ENCODE measurements at places on chromosomes 7 and 10.

- DNase-seq: no peak
These were observed 124.5 kb downstream of the CXCL12 start for GRCh38 chr10:44260286-44260928.

- no peak for DNase-seq
These were observed 26.4 kb downstream of the NUDT13 start for GRCh38 chr10:73136627-73137026.

- DNase-seq: no peak
These were observed 31.6 kb downstream of the ENO4 start for GRCh38 chr10:116880716-116881482.

- peak; percentile 16 for DNase-seq
These were observed 819 bp downstream of the HYCC1 start for GRCh38 chr7:23012908-23013714.

DNA sequence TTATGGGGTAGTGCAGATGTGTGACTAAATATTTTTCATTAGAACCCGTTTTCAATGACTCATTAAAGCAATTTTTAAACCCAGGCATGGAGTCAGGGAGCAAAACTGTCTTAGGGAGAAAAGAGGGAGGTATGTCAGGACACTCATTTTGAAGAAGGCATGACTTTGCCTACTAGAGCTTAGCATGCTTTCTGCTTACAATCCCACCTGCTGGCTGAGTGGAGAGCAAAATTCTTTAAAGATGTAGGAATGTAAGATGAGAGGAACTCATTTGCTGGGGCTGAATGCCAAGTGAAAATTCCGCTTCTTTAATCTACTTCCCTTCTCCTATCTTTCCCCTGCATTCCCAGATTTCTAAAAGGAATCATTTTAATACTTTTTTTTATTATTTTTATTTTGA is 232.6 kb downstream of the GALNT17 start:
- no peak for DNase-seq

GRCh38 chr10:96619120-96619519 is 32.3 kb upstream of the TM9SF3 start:
- no peak for DNase-seq

DNA sequence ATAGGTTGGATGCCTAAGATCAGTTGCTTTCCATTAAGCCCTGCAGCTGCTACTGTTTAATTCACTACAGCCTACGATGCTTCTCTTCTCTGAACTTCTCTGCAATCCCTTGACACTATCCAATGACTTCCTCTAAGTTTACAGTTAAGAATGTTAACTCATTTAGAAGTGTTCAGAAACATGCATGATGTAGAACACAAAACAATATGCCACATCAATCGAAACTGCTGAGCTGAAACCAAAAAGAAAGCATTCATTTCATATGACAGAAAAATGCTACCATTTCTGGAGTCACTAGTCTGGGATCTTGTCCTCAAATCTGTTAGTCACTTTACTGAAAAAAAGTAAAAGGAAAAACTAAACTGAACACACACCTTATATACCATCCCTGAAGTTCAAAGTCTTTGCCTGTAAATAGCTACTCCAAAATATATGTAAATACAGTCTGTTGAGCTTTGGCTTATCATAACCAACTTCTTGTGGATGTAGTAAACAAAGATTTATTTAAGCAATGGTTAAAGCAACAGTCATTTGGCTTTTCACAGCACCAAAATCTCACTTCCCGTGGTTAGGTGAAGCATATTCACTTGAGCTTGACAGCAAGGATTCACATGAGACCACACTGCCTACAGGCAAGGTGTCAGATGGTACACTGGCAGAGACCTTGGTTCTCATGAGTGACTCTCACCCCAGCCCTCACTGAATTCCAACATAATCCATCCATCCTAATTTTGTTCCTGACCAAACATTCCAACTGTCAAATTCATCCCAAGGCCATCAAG is 187.0 kb downstream of the PPP1R17 start:
- DNase-seq: no peak

DNA sequence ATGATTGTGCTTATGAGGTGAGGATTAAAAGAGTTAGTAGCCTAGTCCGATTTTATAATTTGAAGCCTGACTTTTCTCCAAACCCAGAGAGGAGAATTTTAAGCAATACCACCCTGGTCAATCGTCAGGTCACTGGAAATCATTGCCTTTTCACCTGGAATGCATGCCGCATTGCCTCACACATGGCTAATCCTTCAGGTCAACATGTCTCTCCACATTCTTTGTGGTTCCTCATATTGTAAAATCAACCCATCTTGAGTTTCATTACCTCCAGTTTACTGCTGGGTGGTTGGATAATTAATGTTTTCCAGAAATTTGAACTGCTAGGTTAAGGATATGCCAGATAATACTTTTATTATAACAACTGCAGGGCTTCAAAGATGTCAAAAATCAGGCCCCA is 55.6 kb upstream of the SEMA3E start:
- no peak for DNase-seq

DNA sequence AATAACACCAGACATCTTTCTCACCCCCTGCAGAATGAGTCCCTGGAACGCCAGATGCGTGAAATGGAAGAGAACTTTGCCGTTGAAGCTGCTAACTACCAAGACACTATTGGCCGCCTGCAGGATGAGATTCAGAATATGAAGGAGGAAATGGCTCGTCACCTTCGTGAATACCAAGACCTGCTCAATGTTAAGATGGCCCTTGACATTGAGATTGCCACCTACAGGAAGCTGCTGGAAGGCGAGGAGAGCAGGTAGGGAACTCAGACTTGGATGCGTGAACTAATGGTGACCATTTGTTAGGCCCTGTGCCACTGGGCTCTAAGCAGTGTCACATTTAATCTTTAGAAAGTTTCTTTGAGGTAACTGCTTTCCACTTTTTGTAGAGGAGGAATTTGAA is 7.1 kb downstream of the VIM start:
- no peak for DNase-seq

DNA sequence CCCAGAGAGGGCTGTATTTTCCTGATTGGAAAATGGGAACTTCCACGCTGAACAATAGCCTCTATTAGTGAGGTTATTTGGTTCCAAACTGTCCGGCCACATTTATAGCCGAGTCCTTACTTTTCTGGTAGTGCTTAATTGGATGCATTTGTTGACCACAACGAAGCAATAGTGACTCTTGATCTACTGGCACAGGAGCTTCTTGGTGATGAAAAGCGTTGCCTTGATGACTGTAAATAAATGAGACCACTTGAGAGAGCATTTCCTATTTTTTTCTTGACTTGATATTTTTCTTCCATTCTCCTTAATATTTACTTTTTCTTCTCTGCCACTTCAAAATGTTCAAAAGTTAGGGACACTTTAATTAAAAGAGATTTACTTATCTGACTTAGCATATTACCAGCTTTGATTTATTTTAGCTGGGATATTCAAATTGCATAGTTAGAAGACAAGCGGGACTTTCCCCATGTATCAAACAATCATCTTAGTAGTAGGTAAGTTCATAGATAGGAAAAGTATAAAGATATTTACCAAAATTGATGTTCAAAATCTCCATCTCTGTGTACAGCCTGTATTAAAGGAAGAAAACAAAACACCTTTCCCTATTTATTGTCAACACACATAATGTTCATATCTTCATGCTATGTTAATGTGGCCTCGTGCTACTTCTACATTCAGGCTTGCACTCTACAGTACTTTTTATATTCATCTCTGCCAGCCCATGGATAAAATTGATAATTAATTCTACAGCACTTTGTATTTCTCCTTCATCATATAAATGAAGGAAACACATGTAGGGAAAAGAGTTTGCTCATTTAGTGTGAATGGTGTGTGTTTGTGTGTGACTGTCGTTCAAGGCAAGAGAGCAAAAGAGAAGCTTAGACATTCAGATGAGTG is 5.1 kb upstream of the SP8 start:
- DNase-seq: no peak

DNA sequence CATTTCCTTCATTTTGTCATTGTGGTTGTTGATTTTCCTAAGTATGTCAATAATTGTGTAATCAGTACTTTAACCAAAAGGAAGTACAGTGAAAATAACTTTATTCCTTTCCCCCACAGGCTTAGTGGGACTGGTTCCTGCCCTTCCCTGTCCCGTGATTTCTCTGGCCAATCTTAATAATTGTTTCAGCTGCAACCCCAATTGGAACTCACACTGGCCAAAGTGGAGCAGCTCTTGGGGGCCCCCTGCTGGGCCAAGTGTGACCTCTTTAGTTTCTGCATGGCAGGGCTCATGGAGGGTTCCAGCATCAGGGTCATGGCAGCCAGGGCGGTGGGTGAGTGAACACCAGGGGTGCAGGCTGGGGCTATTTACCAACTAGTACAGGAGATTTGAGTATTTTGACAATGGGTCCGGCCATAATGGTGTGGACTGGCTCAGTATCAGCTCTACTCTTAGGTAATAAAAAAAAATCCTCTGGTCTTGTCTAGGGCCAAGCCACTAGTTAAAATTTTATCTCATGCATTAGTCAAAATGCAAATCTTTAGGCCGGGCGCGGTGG is 31.7 kb downstream of the CYCS start:
- DNase-seq: peak; percentile 88

DNA sequence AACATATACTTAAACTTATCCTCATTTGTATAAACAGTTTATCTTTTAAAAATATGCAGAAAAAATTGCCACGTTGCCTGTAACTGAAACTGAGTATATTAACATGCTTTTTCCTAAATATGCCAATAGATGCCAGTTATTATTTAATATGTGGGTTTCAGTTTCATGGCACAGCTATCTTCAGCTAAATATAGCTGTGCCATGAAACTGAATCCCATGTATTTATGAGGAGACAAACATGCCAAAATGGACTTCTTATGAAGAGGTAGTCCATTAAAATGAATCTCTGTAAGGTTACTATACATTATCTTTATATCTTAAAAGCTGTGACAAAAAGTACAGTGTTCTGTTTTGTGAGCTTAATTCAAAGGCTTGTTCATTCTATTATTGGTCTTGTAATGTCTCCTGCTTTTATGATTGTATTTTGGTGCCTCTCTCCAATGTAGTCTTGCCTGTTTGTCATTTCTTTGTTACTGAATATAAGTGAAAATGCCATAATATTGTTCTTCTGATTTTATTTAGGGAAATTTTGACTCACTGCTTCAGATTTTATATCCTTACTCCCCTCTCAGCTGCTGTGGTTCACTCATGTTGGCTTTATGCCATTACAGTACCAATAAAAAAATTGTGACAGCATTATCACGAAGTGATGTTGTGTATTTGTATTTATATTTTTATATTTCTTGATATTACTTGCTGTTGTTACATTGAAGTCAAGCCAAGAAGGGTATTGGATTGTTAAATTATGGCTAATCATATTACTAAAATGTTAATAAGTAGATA is 34.3 kb upstream of the CACNA2D1 start:
- DNase-seq: no peak

DNA sequence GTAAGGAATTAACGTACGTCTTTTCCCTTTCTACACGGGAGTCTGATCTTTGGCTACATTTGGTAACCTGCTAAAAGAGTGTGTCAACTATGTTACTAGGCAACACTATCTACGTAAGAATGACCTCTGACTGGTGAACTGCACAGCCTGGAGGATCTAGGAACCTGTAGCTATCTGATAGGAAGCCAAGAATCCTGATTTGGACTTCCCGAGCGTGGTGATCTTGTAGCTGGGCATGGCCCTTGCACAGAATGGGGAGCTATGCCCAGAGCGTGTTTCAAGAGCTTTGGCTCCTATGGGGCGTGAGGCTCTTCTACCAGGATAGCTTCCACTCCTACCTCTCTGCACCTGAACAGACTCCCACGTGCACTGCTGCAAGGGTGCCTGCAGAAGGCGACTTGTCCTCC is 157.5 kb downstream of the TAX1BP1 start:
- no peak for DNase-seq

GRCh38 chr10:99612167-99612831 is 7.9 kb downstream of the SLC25A28 start:
- no peak for DNase-seq

- DNase-seq: no peak
These were observed 133.6 kb upstream of the JCAD start for GRCh38 chr10:30192846-30193608.

- DNase-seq: no peak
These were observed 1250.9 kb downstream of the TYW1 start for GRCh38 chr7:68247571-68247970.

DNA sequence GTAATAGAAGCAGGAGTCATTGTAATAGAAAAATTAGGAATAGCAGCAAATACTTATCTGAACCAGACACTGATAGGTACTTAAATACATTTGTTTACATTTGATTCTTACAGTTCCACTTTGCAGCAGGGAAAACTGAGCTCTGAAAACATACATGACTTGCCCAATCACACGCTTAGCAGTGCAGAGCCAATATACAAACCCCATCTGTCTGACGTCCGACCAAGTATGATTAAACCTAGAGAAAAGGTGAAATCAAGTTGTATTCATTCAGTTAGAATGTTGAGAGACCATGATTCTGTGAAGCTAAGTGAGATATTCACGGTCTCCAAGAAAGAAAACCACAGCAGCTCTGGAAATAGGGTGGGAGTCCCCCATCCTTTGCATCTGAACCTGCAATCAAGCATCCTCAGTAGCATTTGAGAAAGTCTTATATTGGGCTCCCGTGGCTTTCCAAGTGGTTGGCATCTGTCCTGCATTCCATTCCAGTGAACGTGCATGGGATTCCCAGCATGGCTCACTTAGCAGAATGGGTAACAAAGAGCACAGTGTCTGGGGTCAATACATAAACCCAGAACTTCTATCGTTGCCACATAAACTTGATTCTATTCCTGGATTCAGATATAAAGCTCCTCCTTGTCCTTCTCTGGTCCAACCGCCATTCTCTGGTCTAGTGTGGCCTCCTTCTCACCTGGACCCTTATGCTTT is 148.7 kb upstream of the RSU1 start:
- no peak for DNase-seq

DNA sequence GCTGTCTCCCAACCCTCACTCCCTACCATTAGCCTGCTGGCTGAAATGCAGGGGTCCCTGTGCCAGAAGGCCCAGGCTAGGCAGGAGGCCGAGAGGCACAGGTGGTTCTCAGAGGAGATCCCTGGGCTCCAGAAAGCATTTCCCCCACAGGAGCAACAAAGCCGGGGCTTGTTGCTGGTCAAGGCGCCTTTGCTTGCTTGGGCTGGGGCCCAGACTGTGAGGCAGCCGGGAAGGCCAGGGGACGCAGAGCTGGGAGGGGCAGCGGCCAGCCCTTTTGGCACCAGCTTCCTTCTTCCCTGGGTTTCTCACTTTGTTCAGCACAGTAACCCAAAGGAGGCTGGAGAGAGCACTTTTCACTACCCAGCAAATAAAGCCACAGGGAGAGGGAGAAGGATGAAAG is 48.6 kb downstream of the FBXW4 start:
- DNase-seq: no peak

DNA sequence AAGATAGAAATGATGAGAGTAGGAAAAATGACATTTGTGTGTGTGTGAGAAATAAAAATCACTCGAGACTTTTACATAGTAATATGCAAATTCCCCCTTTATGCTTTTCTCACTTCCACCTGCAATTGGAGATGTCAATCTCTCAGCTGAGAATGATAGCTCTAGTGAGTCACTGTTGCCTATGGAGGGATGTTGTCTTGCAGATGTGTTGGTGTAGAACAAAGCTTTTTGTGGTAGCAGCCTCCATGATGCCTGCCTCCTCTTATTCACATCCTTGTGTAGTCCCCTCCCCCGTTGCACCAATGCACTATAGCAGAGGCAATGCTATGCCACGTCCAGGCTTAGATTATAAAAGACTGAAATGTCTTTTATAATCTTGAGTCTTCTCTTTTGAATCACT is 33.8 kb downstream of the SPAG6 start:
- peak; percentile 70 for DNase-seq

Measured in activated CD4-positive, alpha-beta memory T cell treated with anti-CD3 and anti-CD28 coated beads for 36 hours (primary cell).